Temporal lobe (tissue), 4 donors: ENCODE measurements at places on chromosomes 3 and 15. TPM values are rescaled to one million over a fixed set of nuclear protein-coding genes. Genes with fewer than 3 reads are reported as not detected.

Gene PP2D1
- total RNA-seq: not detected

Gene BTLA
- 0.25 TPM for total RNA-seq

Gene REC114
- not detected for total RNA-seq

Gene BOC
- total RNA-seq: 8.1 TPM

Gene OR5K2
- total RNA-seq: not detected

Gene ATP13A4
- total RNA-seq: 15.7 TPM

Gene WDR72
- total RNA-seq: under 0.01 TPM

Gene SCN11A
- total RNA-seq: 0.25 TPM

Gene SLC26A6
- 3.2 TPM for total RNA-seq

Gene MUSTN1
- total RNA-seq: 0.74 TPM

Gene NTRK3
- 50.9 TPM for total RNA-seq

Gene SLC22A14
- total RNA-seq: 0.25 TPM
